ENCODE measurements at places on chromosomes 12 and 14.

DNA sequence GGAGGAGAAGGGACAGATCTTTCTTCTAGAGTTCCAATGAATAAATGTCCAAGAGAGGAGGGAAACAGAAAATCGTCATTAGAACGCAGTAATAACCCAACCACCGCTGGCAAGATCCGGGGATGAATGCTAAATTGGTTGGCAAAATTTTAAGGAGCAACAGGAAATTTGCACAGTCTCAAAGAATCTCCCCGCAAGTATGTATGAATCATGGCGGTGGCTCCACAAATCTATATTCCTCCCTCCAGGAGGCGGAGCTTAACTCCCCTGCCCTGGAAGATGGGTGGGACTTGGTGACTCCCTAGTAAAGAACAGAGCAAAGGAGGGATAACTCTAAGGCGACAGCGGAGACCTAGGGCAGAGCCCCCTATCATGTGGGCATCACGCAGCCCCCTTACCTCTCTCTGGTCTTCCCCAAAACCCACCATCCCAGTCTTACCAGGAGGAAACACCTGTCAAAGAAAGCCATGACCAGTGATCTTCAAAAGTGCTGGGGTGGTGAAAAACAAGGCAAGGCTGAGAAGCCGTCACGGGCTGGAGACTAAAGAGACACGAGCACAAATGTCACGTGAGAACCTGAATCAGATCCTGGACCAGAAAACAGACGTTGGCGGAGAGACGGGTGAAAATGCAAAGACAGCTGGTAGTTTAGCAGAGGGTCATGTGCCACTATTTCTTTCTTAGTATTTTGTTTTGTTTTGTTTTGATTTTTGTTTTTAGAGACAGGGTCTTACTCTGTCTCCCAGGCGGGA lies 125.8 kb downstream of the NCOR2 start:
- DNase-seq = no peak

- no peak for DNase-seq
Measured at GRCh38 chr12:106110626-106111300, 28.0 kb downstream of the NUAK1 start.

DNA sequence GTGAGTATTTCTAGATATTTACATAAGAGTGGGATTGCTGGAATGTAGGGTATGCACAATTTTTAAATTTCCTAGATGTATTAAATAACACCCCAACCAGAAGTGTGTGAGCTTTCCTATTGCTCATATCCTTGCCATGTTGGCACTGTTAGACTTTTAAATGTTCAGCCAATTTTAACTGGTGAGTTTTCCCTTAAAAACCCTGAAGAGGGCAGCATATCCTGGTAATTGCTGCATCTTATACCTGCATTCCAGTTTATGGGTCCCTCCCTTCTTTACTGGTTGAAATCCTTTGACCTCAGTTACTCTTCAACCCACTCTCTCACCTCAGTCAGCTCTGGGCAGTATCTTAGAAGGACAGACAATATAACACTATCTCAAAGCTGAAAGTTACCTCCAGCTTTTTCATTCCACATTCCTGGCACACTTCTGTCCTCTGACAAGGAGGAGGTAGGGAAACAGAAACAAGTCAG lies 270.6 kb downstream of the PAWR start:
- DNase-seq = no peak

- DNase-seq = no peak
Measured at GRCh38 chr14:78182722-78183121, 12.5 kb downstream of the NRXN3 start.

DNA sequence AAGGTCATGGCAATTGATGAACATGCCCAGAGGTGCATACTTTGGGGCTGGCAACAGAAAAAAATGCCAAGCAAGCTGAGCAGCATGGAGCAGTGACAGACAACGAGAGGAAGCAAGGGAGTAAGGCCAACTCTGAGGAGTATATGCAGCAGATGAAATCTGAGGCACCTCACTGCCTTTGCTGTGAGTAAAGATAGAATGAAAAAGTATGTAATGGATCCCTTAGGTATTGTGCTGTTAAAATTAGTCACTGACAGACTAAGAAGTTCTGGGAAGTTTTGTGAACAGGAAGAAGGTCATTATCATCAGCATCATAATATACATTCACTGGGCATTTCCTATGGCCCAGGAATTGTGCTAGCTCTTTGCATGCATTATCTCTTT lies 269.9 kb downstream of the DUSP6 start:
- no peak for DNase-seq

- peak; percentile 19 for DNase-seq
Measured at GRCh38 chr12:95790917-95791849, 619 bp upstream of the NTN4 start.

GRCh38 chr12:52615208-52615868 lies 3.0 kb downstream of the KRT73 start:
- peak; percentile 12 for DNase-seq

DNA sequence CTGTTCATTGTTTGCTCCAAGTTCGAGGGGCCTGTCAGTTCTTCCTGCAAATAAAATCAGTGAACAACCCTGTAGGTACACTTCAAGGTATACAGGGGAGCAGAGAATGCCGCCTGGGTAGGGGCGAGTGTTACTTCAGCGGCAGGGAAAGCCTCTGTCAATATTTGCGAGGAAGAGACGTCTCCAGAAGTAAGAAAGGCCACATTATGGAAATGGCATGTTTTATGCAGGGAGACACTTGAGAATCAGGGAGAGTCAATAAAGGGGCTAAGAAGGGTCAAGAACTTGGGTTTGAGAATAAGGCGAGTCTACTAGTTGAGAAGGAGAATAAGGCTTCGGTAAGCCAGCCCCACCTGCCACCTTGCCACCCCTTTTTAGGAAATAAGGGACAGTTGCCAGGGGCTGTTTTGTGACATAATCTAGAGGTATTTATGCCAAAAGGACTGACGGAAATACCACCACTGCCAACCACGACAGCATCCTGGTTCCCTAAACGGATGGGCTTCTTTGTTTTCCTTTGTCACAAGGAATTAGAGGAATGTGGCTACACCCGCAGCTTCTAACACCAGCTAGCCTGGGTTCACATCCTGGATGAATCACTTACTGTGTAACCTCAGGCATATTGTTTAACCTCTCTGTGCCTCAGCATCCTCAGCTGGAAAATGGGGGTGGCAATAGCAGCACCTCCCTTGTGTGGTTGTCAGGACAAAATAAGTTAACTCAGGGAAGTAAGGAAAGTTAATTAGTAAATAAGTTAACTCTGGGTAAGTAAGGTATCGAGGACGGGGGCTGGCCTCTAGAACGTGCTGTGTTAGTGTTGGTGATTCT lies 67.7 kb downstream of the EID3 start:
- no peak for DNase-seq

- peak; percentile 44 for DNase-seq
Measured at GRCh38 chr14:88323523-88324199, 592 bp upstream of the KCNK10 start.

DNA sequence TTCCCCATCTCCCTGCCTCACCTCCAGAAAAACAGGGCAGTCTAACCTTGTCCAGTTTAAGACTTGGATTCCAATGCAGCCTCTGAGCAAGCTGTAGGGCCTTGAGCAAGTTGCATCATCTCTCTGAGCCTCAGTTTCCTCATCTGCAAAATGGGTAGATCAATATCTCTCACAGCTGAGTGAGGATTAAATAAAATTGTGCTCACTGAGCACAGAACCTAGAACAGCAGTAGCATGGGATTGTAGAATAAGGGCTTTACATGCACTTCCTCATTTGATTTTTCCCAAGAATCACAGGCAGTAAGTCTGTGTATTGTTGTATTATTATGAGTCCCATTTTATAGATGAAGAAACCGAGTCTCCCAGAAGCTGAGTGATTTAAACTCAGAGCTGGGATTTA lies 2.0 kb downstream of the DTX1 start:
- no peak for DNase-seq

- DNase-seq = no peak
Measured at GRCh38 chr12:43841253-43841652, 5.4 kb downstream of the TMEM117 start.

GRCh38 chr12:65189028-65189718 lies 19.8 kb downstream of the LEMD3 start:
- DNase-seq = no peak

DNA sequence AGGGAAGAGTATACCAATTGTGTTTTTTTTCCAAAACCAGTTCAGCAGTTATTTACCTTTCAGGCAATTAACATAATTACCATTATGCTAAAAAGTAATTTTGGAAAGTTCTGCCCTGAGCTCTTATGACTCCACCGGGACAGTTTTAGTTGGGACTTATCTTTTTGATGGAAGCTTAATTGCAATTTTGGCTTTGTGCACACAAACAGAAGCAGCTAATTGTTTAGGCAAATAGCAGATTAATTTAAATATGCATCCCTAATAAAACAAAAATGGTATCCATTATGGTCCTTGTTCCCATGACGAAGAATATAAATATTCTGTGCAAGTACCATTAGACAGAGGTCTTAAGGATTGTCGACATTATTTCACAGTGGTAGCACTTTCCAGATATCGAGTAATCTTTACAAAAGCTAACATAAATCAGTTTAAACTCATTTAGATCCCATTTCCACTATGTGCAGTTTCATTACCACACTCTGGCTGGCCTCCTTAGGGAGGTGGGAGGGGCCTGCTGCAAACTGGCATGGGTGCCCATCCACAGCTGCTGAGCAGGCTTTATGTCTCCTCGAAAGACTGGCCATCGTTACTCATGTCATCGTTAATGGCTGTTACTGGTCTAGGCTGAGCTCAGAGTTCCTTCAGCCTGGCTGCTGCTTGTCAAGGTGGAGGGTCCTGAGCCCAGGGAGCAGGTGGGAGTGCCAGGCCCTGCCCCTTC lies 68.2 kb downstream of the FBXW8 start:
- DNase-seq = no peak

DNA sequence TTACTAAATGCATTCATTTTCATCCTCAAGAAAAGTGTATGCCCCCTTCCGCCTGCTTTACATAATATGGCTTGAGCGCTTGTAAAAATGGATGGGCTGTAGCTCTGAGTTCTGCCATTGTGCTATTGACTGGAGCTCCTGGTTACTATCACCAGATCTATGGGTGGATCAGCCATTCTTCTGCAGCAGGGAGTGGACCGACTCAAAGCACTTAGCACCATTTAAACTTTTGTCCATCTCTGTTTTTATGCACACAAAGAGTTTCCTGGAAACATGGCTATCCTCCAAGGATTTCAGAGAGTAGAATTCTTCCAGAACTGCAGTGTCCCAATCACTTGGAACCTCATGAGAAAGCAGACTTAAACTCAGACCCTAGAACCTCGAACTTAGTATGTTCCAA lies 4.5 kb upstream of the NUMB start:
- DNase-seq = no peak

GRCh38 chr14:77041881-77042545 lies 13.5 kb upstream of the IRF2BPL start:
- no peak for DNase-seq

DNA sequence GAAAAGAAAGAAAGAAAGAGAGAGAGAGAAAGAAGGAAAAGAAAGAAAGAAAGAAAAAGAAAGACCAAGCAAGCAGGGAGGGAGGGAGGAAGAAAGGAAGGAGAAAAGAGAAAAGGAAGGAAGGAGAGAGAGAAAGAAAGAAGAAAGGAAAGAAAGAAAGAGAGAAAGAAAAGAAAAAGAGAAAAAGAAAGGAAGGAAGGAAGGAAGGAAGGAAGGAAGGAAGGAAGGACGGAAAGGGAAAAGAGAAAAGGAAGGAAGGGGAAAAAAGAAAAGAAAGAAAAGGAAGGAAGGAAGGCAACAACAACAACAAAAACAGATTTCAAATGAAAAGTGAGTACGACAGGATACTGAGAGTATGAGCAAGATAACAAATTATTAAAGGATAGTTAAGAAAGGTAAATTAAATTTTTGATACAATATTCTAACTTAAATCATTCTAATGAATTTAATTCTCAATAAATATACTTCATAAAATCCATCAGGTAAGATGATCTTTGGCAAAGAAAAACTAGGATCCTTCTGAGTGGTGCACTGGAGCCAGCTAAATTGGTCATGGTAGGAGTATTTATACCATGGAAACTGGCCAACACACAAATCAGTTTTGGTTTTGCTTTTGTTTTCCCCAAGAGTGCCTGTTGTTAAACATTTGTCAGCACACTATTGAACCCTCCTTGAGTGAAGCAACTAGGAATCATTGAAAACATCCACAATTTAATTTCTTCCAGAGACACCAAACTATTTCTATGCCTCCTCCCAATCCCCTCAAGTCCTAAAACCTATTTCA lies 56.1 kb upstream of the DYRK2 start:
- no peak for DNase-seq

DNA sequence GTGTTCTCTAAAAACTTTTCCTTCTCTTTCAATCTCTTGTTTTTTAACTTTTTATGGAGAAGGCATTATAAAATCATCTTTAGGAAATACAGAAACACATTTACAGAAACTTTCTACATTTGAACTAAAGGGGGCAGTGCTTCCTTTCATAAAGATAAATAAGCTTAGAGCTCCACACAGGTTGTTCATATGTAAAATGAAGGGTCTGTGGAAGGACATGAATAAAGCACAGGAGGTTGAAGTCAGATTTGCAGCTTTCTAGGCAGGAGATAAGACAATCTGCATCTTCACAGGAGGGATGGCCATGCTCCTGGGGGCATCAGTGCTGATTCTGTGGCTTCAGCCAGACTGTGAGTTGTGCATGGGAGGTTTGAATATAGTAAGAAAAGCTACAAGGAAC lies 426.0 kb downstream of the DAD1 start:
- no peak for DNase-seq

- DNase-seq = no peak
Measured at GRCh38 chr14:26217778-26218177, 380.1 kb downstream of the NOVA1 start.

DNA sequence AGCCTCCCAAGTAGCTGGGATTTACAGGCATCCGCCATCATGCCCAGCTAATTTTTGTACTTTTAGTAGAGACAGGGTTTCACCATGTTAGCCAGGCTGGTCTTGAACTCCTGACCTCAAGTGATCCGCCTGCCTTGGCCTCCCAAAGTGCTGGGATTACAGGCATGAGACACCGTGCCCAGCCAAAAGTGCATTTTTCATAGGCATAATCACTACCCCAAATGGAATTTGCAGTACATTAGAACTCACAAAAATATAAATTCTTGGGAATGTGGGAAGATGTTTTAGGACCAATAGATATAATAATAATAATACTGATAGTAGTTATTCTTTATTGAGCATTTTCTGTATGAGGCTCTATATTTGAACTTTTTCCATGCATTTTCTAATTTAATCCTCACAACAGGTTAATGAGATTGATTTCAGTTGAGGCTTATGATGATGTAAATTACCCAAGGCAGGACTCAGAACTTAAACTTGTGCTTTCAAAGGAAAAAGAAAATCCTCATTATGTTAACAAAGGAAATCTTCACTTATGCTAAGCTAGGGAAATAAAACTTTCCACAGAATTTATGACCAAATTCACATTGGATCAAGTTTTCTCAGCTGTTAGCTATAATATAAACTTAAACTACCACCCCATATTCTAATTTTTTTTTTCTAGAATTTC lies 121.6 kb downstream of the SRGAP1 start:
- no peak for DNase-seq
